ENCODE measurements at places on chromosomes 11 and 22.
A peak's percentile ranks its signal among the peaks of the same experiment; 100 is the strongest.

DNA sequence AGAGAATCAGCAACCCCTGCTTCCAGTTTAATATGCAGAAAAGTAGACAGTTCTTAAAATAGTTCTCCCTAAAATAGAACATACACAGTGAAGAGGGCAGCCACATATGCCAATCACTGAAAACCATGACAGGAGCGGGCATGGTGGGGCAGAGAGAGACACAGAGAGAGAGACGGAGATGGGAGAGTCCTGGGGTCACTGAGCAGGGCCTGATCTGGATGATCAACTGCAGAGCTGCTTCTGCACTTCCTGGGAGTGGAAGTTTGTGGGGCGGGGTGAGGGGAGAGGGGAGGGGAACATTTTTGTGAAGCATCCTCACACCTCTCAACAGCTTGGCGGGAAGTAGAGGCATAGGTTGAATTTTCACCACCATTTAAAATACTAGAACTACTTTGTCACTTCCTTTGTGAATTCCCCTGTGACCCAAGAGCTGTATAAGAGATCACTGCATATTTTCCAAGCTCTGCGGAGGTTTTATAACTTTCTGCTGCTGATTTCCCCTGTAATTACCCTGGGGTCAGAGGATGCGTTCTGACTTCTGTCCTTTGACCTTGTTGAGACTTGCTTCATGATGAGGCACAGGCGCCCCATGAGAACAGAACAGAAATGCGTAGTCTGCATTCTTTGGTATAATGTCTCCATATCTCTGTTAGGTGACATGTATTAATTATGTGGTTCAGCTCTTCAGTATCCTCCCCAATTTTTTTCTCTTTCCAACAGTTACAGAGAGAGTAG lies 419.4 kb downstream of the BRD1 start:
- DNase-seq, result no peak

- no peak for DNase-seq
These were observed 10.0 kb upstream of the JAML start for GRCh38 chr11:118234833-118235232.

- DNase-seq, result no peak
These were observed 71.1 kb downstream of the RPUSD4 start for GRCh38 chr11:126140201-126140925.

- no peak for DNase-seq
These were observed 39.8 kb upstream of the RPS13 start for GRCh38 chr11:17117262-17117661.

DNA sequence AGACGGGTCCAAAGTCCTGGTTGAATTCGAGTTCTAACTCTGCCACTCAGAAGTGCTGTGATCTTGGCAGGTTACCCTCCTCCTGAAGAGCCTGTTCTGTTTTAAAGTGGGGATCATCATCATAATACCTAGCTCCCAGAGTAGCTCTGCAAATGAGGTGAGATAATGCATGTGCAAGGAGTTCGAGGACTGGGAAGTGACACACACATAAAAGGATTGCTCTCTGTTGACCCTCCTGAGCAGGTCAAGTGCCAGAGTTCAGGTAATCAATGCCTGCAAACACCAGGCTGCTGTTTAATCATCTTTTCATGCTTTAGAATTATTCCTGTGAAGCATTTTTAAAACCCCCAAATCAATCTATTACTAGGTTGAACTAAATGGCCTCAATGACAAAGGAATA lies 19.9 kb downstream of the RCN1 start:
- DNase-seq, result no peak

- DNase-seq, result no peak
These were observed 7.5 kb downstream of the OR6M1 start for GRCh38 chr11:123798513-123799252.

DNA sequence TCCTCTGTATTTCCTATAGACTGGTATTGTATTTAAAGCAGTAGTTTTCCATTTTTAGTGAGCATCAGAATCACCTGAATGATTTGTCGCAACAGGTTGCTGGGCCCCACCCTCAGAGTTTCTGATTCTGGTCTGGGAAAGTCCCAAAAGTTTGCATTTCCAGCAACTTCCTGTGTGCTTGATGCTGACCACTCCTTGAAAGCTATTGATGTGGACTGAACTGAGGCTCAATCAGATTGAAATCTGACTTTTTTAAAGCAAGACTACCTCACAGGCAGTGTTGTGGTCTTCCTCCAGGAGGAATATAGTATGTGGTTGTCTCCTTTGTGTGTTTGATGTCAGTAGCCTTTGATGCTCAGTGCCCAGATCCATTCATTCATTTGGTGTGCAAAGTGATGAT lies 17.2 kb upstream of the MPZL2 start:
- no peak for DNase-seq

- DNase-seq, result no peak
These were observed 125.0 kb downstream of the SIK3 start for GRCh38 chr11:116973270-116973669.

GRCh38 chr11:1727096-1727690 lies 23.2 kb downstream of the IFITM10 start:
- no peak for DNase-seq

DNA sequence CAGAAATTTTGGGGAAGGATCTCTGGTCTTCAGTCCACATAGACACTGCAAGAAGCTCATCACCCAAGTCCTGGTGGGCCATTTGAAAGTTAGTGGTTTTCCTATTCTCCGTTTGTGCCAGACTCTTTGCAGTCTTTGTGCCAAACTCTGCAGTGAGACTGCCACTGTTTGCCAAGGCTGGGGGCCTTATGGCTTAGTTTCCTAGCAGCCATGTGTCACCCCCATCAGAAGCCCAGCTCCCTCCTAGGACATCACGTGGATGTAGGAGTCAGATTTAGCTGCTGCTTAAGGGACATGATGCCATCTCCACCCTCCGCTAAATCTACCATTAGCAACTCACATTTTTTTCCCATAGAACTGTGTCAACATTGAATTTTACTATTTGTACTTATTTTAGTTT lies 220.0 kb downstream of the C11orf91 start:
- no peak for DNase-seq

- no peak for DNase-seq
These were observed 50.6 kb downstream of the C11orf96 start for GRCh38 chr11:43992834-43993637.

DNA sequence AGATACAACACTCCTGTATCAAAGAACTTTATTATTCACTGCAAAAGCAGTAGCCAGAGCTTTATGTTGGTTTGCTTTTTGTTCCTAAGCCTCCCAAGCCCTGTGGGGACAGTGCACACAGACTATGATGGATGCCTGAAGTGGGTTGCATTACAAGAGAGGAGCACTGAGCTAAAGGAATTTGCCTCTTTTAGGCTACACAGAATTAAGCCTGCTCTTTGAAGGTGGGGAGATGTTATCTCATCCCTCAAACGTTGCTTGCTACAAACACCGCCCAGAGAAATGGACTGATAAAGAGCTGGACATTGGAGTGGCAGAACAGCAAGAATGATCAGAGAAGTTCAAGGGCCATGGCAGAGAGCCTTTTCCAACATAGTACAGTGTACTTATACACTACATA lies 2.5 kb upstream of the POGLUT3 start:
- no peak for DNase-seq

- no peak for DNase-seq
These were observed 13.5 kb downstream of the NUMA1 start for GRCh38 chr11:72066855-72067254.

DNA sequence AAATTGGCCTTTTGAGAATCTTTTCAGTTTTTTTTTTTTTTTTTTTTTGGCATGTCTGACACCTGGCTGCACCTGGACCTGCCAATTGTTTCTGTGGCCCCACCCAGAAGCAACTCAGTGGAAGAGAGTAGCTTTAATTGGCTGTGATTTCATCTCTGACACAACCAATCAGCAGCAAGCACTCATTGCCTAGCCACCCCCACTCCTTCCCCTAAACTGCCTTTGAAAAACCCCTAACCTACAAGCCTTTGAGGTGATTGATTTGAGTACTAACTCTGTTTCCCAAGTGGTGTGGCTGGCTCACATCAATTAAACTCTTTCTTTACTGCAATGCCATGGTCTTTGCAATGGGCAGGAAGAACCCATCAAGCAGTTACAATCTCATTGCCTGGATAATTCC lies 98.2 kb upstream of the CHORDC1 start:
- DNase-seq, result no peak

DNA sequence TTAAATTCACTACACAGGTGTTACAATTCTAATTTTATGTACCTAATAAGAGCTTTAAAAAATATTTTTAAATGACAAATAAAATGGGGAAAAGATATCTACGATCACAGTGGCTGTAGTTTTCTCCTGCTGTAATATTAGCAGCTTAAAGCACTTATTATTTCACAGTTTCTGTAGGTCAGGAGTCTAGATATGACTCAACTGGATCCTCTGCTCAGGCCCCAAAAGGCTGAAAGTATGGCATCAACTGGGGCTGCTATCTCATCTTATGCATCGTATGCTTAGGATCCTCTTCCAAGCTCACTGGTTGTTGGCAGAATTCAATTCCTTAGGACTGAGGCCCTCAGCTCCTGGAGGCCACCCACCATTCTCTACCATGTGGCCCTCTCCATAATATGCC lies 12.8 kb downstream of the FBXO3 start:
- DNase-seq, result no peak

- DNase-seq, result no peak
These were observed 69.5 kb upstream of the MYO18B start for GRCh38 chr22:25672289-25673084.

DNA sequence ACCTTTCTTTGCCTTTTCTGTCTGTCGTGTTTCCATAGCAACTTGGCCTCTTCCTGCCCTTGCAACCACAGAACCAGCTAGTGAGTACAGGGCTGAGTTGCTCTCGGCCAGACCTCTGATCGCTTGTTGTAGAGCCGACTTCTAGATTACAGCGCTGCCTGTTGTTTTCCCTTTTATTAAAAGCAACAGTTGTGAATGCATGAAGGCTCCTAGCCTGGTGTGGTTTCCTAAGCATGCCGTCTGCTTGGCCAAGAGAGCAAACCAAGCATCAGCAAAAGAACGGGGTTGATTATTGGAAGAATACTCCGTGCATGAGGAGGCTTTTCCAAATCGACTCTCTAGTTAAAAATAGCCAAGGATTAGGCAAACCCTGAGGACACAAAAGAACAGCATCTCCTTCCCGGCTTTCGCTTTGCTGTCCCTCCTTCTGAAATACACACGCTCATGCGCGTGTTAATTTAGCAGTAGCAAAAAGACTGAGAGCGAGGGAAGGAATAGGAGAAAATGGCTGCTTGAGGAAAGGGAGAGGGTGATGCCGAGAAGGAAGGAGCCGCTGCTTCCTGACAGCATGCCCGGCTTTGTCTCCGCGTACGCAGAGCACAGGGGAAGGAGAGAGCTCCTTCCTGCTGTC lies 71.5 kb upstream of the TTC12 start:
- peak; percentile 68 for DNase-seq

DNA sequence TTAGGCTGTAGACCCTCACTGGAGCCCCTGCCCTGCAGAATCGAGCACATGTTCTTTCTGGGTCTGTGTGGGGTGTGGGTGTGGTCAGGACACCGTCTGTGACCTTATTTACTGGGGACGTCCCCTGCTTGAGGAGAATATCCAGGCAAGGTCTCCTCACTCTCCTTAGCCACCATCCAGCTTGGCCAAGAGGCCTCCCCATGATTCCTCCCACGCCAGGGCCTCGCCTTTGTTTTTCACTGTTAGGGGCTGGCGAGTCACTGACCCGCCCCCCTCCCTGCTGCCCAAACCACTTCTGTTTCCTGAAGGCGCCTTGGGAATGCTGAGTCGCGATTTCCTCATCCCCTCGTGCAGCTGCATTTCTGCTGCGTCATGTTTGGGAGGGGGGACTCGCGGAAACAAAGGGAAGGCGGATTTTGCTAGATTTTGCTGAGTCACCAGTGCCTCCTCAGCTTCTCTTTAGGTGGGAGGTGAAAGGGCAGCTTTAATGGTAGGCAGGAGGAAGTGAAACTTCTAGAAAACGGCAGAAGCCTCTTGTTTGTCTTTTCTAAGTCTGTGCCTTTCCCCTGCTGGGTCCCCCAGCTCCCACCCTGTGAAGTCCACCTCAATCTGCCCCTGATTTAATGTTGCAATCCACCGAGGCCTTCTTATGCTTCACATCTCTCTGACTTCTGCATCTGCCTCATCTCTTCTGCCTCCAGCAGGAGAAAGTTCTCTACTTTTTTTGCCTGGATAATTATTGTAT lies 4.0 kb upstream of the HMOX1 start:
- peak; percentile 98 for DNase-seq

- no peak for DNase-seq
These were observed 852.3 kb downstream of the BRD1 start for GRCh38 chr22:48975316-48975741.

DNA sequence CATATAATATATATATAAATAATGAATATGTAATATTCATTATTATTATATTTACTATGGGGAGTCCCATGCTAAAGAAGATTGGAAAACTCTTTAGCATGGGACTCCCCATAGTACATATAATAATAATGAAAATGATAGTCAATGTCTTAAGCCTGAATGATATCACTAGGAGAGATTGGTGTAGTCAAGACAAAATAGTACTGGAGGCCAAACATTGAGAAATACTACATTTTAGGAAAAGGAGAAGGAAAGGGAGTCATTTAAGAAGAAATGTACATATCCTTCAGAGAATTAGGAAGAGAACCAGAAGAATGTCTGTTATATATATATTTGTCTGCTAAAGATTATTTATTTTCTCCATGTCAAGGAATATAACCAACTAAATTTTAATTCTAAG lies 5.0 kb upstream of the VWA5A start:
- no peak for DNase-seq

DNA sequence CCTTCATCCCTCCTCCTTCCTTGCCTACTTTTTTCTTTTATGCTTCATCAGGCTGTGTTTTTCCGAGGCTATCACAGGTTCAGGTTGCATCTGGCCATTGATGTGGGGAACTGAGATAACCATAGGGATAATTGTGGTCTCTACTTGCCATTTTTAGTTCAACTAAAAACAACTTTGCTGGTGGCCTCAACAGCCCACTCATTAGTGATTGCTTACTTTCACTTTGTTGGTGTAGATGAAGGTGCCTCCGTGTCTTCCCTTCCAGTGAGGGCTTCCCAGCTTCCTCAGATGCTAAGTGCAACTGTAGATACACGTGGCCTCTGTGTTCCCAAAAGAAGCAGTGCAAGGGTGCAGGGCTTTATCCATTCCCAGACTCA lies 35.0 kb downstream of the KCNJ1 start:
- DNase-seq, result no peak

- DNase-seq, result no peak
These were observed 1230.8 kb downstream of the LRRC4C start for GRCh38 chr11:40228662-40229061.

GRCh38 chr11:61126256-61126655 lies 24.0 kb downstream of the CD5 start:
- DNase-seq, result no peak

All from astrocyte of the spinal cord (primary cell).